ENCODE measurements at places on chromosomes 11 and 22.

- DNase-seq = no peak
Measured at GRCh38 chr22:39181778-39182177, 29.3 kb upstream of the CBX7 start.

DNA sequence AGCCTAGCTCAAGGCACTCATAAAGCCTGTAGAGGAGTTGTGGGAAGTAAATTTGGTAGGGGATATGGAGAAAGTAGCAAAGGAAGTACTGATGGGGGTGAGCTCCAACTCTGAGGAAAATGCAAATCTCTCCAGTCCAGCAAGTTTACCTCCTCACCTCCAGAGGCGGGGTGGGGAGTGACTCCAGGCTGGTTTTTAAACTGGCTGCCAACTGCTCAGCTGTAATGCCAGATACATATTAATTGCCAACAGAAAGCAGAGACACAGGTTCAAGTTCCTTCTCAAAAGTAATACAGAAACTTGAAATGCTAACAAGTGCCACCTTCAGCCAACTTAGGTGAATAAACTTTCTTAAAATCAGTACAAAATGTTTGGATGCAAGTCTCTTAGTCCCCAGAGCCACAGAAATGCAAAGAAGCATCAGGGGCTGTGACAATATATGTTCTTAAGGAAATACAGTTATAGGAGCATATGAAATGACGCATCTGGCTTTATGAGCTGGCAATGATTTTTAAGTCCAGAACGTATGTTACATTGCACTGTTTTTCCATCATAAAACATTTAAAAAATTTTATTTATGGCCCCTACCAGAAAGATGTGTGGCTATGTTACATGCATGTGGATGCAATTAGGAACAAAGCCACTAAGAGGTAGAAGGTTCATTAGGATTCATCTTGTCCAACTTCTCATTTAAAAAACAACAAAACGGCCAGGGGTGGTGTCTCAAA lies 436.4 kb upstream of the CCDC90B start:
- no peak for DNase-seq

DNA sequence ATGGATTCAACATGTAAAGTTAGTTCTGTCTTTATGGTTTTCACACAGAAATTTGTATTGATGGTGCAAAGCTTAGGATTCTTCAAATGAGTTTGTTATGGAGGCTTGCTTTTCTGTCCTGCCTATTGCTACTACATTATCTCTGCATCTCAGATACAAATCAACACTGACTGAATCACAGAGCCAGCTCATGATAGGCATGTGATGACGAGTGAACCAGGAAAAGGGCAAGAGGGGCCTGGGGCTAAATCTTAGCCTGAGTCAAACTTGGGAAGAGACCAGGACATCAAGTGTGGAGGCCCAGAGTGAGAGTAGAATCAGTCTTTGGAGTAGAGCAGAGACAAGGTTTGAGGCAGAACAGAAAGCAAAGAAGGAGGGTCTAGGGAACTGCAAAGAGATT lies 107.1 kb upstream of the CD44 start:
- no peak for DNase-seq

DNA sequence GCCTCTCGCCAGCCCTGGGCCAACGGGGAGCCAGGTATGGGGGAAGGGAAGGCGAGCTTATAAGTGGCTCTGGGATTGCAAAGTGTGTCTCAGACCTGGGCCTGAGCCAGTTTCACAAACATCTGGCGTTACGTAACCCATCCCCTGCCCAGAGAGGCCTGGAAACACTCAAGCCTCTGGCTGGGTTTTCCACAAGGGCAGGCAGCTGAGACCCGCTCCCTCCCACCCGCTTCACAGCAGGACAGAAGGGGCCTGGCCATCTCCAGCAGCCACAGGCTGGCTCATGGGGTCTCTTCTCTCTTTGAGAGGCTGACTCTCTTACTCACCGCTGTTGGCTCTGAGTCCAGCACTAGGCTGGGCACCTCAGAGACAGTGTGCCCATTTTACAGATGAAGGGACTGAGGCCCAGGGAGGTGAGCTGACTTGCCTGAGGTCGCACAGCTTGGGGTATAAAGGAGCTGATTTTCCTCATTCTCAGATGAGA lies 44.5 kb downstream of the TRIOBP start:
- DNase-seq = no peak

DNA sequence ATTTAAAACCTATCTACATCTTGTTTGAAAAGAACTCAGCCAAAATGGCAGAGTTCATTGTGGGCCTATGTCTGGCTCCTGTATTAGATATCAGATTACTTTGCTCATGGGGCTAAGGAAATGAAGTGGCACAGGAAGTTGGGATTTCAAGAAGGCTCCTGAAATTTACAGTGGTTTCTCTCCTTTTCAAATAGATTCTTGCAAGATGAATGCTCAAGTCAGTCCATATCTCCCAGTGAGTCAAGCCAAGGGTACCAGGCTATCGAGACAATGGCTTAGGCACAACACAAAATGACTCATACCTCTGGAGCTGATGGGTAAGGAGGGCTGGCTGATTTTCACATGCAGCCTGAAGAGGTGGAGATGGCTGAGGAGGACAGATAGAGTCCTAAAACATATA lies 24.1 kb upstream of the APOA1 start:
- no peak for DNase-seq

GRCh38 chr11:111566324-111566723 lies 25.8 kb downstream of the LAYN start:
- DNase-seq = no peak

GRCh38 chr11:115623021-115623451 lies 118.8 kb upstream of the CADM1 start:
- no peak for DNase-seq

DNA sequence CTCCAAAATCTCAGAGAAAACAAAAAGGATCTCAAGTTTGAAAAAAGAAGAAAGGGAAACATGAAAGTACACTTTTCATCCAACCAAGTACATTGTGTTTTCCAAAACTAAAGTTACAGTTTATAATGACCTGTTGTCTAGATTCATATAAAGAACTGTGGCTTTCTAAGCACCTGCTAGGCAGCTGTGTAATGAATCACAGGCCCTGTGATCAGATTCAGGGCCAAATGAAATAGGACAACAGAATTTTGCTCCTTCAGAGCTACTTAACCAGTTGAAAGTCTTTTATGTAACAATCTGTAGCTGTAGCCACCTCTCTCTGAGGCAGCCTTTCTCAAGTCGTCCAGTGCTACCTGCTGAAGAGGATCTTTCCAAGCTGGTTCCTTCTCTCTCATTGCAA lies 960.0 kb upstream of the RAG2 start:
- DNase-seq = no peak

DNA sequence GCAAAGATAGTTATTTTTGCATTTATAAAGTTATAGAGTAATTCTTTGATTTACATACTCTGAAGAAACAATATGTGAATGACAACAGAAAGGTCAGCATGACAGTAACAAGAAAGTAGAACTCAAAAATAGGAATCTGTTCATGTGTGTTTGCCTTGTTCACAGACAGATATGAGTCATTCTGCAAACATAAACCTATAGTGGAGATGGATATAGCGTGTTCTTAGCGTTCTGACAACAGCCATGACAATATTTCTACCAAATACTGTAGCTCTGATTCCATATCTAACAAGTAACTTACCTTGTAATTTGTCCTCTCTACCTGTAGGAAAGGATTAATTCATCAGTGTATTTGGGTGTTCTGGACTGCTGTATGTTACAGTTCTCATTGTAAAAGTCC lies 208.5 kb upstream of the MTMR2 start:
- DNase-seq = no peak

DNA sequence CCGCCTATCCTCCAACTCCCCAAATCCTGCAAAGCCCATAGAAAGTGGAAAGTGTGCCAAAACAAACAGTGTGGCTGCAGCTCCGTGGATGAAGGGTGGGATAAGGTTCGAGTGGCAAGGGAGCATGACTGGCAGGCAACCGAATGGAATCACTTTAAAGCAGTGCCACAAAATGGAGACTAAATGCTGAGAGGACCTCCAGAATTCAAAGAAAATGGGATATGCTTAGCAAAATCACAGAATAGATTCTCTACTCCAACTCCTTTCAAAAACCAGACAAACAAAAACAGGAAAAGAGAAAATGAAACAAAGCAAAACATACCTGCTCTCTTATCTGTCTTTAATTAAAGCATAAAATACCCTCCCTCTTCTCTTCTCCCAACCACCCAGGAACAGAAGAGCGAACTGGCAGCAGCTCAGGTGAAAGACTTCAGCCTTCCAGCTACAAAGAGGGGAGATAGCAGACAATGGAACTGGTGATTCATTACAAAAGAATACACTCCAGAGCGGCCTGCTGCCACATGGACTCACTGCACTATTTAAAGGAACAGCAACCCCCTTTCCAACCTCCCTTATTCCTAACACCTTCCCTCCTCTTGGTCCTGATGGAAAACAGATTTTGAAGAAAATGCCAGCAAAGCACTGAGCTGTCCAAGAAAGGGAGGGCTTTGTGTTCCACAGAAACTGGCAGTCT lies 118.5 kb downstream of the APOL5 start:
- no peak for DNase-seq

- DNase-seq = no peak
Measured at GRCh38 chr11:40819230-40819629, 640.2 kb downstream of the LRRC4C start.
